GM19239 (cell line): ENCODE measurements at places on chromosomes 16 and 17.

GRCh38 chr17:50596191-50597037 lies 35.9 kb downstream of the CACNA1G start:
- DNase-seq: no peak

DNA sequence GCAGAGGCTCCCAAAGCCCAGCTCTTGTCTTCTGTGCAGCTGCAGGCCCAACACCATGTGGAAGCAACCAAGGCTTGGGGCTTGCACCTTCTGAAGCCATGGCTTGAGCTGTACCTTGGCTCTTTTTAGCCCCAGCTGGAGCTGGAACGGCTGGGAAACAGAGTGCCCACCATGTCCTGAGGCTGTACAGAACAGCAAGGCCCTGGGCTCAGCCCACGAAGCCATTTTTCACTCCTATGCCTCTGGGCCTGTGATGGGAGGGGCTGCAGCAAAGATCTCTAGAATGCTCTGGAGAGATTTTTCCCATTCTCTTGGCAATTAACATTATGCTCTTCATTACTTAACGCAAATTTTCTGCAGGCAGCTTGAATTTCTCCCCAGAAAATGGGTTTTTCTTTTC lies 68.1 kb downstream of the CDRT15 start:
- DNase-seq: no peak

DNA sequence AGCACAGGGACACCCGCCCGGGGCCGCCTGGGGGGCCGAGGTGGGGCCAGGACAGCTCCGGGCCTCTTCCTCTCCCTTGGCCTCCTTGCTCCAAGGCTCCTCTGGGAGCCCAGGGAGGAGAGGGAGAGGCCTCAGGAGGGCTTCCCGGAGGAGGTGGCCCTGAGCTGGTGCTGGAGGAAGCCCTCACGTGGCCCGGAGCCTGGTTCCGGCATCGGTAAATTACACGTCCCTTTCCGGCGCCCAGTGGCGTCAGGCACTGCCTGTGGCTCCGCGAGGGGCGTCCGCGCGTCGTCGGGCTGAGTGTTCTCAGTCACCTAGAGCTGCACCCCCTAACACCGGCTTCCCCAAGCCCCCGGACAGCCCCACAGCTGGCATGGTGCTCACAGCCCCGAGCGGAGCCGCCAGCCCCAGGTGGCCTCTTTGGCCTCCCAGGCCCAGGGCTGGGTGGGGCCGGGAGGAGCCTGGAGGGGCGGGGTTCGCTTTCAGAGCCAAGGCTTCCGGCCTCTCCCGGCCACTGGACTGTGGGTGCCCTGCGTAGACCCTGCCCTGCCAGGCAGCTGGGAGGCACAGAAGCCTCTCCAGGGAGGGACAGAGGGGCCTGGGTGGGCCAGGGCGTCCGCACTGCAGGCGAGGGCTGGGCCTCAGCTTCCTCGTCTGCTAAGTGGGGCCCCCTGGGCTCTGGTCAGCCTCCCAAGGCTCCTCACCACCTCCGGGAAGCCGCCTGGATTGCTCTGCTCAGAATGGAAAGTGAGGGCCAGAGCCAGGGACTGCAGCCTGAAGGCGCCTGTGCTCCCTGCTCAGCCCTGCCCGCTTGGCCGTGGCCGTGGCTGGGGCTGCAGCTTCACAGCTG lies 27.9 kb upstream of the SSTR5 start:
- no peak for DNase-seq

DNA sequence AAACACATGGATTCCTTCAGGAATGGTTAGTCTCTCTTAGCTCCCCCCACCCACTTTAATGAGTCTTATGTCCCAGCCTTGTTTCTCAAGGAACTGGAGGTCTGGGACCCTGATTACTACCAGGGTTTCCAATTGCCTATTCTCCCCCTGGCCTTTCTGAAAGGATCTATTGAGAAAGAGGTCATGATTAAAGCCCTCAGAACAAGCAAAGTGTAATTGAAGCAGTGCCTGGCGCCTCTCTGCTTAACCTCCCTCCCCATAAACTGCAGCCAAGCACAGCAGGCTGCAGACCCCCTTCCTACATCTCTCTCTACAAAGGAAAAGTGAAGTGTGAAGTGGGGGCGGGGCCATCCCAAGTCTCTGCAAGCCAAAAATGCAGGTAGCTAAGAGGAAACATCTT lies 159.7 kb upstream of the CDH11 start:
- no peak for DNase-seq

DNA sequence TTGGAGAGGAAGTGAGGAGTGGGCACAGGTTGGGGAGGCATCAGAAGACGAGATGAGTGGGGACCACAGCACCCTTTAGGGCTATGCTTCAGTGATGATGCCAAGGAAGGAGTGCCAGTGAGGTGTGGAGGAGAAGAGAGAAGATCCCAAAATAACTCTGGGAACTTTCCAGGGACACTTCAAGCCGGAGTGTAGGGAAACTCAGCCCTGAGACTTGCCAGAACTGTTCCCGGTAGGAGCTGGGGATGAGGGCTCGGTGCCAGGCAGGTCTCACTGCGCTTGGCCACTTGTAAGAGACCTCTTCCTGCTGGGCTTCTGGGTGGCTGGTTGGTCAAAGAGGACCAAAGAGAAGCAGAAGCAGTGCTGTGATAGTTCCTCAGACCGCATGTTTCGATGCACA lies 63.6 kb downstream of the SHISA6 start:
- DNase-seq: no peak

DNA sequence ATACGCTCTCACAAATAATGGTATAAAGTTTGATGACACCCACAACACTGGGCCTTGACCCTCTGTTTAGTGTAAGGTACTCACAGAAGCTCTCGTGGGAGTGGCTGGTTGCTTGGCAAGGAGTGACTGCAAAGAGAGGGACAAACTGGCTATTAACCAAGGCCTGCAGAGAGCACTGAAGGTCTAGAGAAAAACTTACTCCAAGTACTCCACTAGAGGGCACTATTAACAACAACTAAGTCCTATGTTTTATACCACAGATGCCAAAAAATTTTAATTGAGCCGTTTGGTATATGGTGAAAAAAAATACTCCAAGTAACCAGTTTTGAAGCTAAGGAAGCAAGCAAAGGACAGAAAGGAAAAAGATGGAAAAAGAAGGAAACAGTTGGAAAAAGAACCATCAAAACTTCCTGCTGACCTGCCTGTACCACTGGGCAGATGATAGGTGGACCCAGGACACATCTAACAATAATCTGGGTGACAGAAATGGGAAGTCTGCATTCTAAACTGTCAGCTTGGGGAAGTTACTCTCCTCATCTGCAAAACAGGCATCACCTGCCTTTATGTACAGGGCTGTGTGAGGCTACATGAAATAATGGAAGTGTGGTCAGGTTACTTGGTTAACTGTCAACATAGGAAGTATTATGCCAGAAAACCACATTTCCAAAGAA lies 23.2 kb downstream of the DYNC1LI2 start:
- DNase-seq: peak; percentile 31
